GM12878 (cell line): ENCODE measurements at places on chromosomes 12 and 14. TPM values are rescaled to one million over a fixed set of nuclear protein-coding genes. Genes with fewer than 3 reads are reported as not detected.

Gene STRN3
- total RNA-seq, result 17.0 and 17.4 TPM in 2 replicates

Gene RIMBP2
- total RNA-seq, result 0.41 and 0.43 TPM in 2 replicates

Gene MYO1H
- not detected in 2 replicates for total RNA-seq

Gene CACNA2D4
- 0.64 and 1.1 TPM in 2 replicates for total RNA-seq

Gene NFATC4
- total RNA-seq, result 13.5 and 19.2 TPM in 2 replicates

Gene RESF1
- 54.5 and 60.5 TPM in 2 replicates for total RNA-seq
